ENCODE measurements at places on chromosomes 12 and 14.

DNA sequence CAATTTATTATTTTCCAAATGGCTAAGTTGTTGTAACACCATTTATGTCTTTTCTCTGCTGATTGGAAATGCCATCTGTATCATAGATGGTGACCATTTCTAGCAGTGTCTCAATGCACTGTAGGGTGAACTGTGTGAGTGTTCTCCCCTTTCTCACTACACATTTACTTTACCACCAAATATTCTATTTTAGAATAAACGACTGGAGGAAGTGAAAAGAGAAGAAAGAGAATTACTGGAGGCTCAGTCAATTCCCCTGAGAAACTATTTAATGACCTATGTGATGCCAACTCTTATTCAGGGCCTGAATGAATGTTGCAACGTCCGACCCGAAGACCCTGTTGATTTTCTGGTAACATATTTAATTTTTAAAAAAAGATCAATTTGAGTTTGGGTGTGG is 15.5 kb upstream of the PAPOLA start:
- no peak for DNase-seq

- no peak for DNase-seq
Measured at GRCh38 chr14:100388103-100389054, 65.2 kb downstream of the SLC25A47 start.

DNA sequence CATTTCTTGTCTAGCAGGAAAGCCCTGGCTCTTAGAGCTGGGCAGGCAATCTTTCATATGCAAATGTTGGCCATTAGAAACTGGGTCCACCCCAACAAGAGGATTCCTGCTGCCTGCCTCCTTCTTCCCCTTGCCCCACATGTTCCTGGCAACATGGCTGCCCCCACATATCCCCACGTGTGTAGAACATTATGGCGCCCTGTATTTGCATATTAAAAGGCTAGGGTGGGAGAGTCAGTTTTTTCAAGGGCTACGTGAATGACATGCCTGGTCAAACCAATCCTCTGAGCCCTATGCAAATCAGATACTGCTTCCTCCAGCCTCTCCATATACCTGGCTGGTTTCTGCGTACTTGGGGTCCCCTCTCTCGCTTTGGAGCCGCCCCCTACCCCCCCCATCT is 514.0 kb downstream of the FUT8 start:
- no peak for DNase-seq

GRCh38 chr12:32535288-32535999 is 136.1 kb downstream of the FGD4 start:
- DNase-seq: no peak

- no peak for DNase-seq
Measured at GRCh38 chr12:6534695-6534944, 303 bp downstream of the GAPDH start.

DNA sequence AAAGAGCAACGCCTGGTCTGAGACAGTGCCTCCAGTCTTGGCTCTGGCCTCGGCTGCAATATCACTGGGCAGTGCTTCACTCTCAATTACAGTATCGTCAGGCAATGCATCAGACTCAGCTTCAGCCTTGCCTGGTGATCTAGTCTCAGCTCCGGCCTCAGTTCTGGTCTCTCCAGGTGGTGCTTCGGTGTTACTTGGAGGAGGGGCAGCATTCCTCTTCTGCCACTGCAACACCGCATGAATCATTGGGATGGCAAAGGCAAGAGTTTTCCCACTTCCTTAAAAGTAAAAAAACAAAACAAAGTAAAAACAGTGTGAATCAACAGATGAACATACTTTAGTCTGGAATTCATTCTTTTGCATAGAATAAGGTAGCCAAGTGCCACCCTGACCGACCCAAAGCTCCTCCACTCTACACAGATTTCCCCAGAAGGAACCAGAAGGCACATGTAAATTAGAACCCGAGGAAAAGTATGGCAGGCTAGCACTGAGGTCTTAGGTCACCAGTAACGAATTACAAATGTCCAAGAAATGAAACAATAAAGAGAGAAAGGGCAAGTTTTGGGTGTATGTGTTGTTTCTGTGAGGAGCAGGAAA is 18.6 kb downstream of the DDX24 start:
- peak; percentile 34 for DNase-seq

GRCh38 chr14:77151245-77151644 is 9.7 kb upstream of the ZDHHC22 start:
- DNase-seq: no peak

DNA sequence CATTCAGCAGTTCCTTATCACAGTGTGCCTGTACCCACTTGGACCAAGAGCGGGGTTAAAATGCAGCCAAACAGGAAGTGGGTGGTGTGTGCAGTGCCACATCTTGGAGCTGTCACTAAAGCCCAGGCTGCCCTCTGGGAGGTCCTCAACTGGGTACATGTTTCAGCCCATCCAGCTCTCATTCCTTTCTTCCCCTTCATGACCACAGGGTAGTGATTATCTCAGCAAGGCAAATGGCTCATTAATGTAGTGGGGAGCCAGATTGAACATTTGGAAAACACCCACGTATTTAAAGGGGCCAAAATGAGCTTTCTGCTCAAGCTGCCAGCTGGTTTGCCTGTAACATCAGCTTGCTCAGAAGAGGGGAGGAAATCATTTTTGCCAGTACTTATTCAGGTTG is 210.8 kb upstream of the BTG1 start:
- no peak for DNase-seq

DNA sequence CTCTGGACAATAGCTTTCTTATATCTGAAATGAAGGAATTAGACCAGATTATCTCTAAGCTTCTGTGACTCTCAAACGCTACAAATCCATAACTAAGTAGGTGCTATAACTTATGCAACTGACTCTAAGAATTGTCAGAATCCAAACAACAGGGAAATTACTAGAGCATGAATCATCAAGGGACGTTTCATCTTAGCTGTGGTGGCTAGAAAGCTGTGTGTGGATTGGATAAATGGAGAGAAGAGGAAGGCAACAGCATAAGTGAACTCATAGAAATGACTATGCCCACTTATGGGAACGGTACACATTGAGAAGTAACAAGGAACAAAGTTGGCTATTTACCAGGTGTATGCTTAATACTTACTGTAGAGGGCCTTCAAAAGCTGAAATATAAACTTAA is 96.0 kb upstream of the NEDD1 start:
- peak; percentile 40 for DNase-seq

GRCh38 chr12:48814262-48815125 is 3.8 kb upstream of the CACNB3 start:
- DNase-seq: no peak

DNA sequence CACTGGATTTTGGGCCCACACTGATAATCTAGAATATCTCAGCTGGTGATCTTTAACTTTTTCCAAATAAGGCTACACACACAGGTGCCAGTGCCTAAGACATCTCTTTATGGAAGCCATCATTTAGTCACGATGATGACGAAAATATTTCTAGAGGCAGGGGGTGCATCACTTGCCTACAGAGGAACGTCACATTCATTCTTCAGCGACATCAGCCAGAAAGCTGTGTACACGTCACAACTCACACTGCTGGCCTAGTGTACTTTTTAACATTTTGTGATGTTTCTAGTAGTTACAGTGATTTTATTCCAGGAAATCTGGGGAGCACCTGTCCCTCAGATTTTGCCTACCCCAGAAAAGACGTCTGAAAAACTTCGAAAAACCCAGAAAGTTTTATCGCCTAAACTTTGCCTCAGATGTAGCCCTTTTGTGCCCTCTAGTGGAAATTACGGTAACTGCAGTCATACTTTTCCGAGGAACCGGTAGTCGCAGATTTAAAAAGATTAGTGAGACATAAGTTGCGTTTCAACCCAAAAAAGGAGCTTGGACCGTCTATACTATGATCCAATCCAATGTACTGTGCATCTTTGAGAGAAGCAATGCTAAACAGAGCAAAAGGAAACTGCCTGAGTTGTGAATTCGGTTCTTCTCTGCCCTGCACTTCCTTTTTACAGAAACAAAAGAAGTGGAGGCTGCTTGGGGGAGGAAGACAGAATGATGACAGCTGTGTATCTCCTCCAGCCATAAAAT is 64.3 kb upstream of the STON2 start:
- DNase-seq: no peak

All from AG04449 (cell line).